HCT116 (cell line): ENCODE measurements at places on chromosomes 1 and 21.

DNA sequence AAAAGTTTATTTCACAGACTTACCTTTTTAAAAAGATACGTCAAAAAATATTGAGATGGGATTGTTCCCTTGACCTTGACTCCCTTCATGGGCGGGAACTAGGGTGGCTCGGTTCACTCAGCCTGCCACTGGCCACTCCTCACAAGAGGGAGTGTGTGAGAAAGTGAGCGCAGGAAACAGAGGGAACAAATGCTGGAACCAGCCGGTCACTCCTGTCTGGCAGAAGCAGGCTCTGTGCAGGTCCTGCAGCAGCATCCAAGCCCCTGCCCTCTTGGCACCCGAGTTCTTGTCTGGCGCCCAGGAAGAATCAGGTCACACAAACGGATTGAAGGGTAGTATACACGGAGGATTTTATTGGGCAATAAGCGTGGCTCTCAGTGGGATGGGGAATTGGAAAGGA is 58.9 kb downstream of the ZNF648 start:
- DNase-seq = no peak

DNA sequence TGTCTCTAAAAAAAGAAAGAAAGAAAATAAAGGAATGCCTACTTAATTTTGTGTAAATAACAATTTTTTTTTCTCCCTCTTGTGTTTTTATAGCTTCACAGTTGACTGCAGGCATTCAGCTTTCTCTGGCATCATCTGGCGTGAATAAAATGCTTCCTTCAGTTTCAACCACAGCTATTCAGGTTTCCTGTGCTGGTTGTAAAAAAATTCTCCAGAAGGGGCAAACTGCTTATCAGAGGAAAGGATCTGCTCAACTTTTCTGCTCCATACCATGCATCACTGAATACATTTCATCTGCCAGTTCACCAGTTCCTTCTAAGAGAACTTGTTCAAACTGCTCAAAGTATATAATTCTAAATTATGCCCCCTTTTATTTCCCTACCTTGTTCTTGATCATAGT is 18.0 kb downstream of the ZMYM1 start:
- DNase-seq = no peak

DNA sequence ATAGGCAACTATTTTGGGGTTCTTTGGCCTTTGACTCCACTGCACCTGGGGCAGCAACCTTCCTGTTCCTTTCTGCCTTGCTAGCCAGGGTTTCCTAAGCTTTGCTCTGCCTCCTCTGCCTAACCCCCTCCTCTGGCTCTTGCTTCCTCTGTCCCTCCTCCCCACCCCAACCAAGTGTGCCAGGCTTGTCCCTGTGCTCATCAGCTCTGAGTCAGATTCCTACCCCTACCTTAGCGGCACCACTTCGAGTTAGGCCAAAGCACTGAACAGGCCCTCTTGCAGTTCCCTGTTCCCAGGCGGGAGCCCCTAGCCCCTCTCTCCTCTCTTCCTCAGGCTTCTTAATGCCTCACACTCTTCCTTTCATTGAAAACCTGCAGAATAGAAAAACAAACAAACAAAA is 74.8 kb upstream of the HAO2 start:
- DNase-seq = no peak

GRCh38 chr1:21118167-21118566 is 58.5 kb downstream of the EIF4G3 start:
- DNase-seq = no peak

DNA sequence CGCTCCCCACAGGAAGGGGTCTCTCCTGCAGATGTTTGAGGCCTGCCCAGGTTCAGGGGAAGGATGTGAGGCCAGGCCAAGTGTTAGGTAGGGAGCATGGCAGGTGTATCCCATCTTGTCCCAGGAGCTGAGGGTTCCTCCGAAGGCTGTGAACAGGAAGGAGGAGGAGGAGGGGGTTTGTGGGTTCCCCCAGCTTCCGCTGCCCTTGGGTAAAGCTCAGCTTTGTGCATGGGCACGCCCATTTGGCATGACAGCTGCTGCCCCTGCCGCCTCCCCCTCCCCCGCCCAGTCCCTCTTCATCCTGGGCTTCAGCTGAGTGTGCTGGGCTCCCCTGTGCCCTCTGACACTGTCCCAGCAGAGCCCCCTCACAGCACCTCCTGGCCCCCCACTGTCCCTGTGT is 25.5 kb downstream of the TNFRSF8 start:
- no peak for DNase-seq

DNA sequence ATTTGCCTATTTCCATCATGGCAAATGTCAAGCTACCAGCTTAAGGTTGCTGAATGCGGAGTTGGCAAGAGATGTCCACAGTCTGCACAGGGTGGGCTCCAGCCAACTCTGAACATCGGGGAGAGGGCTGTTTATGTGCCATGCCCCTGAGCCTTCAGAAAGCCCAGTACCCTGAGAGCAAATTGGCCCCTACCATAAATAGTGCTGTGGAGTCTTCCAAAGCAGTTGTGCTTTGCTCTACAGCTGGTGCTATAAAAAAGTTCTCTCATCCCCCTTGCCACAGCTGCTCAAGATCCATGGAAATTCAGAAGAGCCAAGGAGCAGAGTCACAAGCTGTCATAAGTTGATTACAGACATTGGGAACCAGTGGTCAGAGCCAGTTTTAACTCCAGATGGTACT is 85.6 kb upstream of the CLDN14 start:
- no peak for DNase-seq

DNA sequence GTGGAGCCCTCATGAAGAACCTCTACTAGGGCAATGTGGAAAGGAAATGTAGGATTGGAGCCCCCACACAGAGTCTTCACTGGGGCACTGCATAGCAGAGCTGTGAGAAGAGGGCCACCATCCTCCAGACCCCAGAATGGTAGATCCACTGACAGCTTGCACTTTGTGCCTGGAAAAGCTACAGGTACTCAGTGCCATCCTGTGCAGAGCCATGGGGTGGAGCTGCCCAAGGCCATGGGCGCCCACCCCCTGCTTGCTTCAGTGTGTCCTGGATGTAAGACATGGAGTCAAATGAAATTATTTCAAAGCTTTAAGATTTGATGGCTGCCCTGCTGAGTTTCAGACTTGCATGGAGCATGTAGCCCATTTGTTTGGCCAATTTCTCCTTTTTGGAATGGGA is 17.2 kb upstream of the TSHB start:
- no peak for DNase-seq

GRCh38 chr1:156709031-156709430 is 3.6 kb upstream of the CRABP2 start:
- DNase-seq = no peak

- peak; percentile 78 for DNase-seq
Observed at GRCh38 chr1:63316984-63317816, 5.2 kb upstream of the FOXD3 start.

DNA sequence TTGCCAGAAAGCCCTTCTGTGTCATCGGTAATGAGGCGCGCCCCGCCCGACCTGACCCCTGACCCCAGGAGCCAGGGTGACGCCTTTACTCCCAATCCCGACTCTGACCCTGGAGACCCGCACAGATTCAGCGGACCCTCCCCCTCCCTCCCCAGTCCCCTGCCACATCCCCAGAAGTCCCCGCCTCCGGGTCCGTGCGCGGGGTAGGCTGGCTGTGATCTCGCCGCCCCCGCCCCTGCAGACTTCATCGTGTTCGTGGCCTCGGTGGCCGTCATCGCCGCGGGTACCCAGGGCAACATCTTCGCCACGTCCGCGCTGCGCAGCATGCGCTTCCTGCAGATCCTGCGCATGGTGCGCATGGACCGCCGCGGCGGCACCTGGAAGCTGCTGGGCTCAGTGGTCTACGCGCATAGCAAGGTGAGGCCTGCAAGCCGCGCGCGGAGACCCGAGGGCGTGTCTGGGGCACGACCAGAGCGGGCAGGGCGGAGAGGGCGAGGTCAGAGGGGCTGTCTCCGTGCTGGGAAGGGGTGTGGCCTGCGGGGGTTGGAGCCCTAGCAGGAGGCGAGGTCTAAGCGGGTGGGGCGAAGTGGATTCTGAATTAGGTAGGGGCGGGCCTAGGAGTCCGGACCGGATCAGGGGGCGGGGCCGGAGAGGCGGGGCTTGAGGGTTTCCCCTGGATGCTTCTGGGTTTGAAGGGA is 34.8 kb downstream of the KCNQ4 start:
- no peak for DNase-seq

- no peak for DNase-seq
Observed at GRCh38 chr1:223825767-223826748, 19.7 kb downstream of the TP53BP2 start.

GRCh38 chr1:50851034-50851433 is 109.0 kb downstream of the FAF1 start:
- DNase-seq = no peak

DNA sequence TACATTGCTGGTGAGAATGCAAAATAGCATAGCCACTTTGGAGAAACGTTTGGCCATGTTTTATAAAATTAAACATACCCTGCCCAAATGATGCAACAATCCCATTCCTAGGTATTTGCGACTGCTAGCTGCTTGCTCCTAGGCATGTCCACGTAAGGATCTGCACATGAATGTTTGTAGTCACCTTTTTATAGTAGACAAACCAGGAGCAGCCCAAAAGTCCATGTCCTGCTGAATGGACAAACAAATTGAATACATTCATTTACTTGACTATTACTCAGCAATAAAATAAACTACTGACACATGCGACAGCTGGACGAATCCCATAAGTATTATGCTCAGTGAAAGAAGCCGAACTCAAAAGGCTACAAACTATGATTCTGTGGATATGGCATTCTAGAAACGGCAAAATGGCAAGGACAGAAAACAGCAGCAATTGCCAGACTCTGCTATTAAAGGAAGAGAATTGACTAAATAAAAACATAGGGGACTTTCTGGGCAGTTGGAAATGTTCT is 161.9 kb upstream of the GALNT2 start:
- DNase-seq = no peak

DNA sequence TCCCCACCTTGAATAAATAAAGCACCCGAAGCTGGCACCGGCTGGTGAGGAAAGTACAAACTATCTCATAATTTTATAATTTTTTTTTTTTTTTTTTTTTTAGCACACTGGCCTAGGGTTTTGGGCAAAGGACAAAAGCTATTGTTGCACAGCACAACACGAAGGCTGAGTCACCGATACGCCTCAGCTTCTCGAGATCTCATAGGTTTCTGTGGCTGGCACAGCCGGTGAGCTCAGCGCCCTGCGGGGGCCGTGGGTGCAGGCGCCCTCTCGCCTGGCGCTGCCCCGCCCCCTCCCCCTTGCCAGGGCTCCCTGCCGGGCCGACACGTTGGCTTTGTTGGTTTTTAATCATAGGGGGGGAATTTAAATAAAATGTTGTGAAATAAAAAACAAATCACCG is 17.2 kb downstream of the CASZ1 start:
- DNase-seq = peak; percentile 83

DNA sequence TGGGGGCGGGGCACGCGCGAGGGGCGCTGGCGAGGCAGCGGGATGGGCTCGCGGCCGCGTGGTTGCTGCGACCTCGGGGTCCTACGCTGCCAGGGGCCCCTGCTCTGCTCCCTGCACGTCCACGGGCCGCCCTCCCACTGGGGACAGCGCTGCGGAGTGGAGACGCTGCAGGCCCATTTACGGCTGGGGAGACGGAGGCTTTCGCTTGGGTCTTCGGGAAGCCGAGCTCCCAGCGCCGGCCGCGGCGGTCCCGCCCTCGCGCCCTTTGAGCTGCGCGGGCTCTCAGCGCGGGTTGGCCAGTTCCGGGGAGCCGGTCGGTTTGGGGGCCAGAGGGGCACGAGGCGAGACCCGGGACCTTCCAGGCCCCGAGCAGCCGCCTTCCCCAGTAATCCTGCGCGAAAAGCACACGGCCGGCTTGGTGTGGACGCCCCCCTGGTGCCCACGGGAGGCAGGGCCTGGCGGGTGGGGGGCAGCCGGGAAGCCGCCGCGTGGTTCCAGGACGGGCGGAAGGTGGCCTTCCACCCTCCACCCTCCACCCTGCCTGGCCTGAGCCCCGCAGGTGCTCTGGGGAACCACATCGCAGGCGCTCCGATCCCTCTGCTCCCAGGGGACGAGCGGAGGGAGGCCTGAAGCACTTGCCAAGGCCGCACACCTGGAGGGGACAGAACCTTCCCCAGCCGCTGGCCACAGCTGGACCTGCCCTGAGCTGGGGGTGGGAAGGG is 570 bp upstream of the PEX10 start:
- DNase-seq = no peak

DNA sequence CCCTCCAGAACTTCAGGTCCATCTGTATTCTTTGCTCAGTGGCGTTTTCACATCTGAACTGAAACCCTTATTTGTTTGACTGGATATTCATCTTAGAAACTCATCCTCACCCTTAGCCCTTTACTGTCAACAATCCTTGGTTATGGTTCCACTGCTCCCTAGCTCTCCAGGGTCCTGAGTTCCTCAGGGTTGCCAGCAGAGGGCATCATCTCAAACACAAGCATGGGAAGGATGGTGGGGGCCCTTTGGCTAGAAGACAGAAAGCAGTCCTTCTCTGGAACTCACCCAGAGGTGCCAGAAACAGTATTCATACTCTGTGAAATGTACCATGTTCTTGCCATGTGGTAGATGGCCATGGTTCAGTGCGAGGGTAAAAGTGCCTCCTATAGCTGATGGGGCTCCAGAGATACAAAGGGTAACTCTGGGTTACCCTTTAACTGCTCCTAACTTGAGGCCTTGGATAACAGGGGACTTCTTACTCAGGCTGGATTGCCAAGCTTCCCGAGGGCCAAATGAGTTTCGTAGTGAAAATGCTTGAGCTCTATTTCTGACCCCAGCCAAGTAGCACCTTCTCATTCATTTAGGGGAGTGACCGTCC is 11.3 kb downstream of the NCSTN start:
- no peak for DNase-seq

- DNase-seq = no peak
Observed at GRCh38 chr1:200243042-200243437, 166.8 kb downstream of the ZNF281 start.

DNA sequence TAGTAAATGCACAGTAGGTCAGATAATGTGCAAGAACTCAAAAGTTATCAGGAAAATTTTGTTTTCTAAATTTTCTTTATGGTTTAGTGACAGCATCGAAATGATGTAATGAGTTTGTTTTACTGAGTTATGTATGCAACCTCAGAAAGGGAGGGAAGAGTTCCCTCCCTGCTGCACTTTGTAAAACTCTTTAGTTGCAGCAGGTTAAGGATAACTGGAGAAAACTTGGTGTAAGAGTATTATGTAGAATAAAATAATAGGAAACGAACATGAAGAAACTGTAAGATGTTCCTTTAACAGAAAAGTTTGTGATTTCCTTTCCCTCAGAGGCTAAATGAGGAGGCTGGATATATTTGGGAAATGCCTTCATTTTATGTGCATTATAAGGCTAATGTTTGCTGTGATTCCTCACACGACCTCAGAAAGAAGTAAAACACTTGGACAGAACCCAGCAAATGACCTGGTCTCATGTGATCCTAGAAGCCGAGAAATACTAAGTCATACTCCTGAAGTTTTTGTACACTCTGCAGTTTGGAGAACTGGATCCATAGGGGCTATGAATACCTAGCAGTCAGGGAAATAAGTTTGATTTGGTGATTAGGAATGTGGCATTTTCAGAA is 35.4 kb downstream of the ADGRL2 start:
- DNase-seq = no peak
